T-helper 9 cell (primary cell): ENCODE measurements at places on chromosomes 3 and 15.

DNA sequence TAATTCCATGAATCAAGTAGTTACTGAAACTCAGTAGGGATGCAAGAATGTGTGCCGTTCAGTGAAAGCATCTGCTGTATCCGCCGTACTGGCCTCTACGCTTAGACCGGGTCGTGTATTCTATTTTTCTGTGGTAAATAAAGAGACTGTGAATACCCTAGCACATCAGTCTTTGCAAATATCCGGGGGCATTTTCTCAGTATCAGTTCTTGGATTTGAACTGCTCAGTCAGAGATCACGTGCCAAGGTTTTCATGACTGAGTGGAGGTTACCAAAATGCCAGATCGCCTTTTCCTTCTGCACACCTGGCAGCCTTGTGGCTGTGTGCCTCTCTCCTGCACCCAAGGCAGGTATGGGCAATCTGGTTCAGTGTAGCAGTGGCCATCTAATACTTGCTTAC is 377.0 kb downstream of the OCA2 start:
- no peak for DNase-seq

DNA sequence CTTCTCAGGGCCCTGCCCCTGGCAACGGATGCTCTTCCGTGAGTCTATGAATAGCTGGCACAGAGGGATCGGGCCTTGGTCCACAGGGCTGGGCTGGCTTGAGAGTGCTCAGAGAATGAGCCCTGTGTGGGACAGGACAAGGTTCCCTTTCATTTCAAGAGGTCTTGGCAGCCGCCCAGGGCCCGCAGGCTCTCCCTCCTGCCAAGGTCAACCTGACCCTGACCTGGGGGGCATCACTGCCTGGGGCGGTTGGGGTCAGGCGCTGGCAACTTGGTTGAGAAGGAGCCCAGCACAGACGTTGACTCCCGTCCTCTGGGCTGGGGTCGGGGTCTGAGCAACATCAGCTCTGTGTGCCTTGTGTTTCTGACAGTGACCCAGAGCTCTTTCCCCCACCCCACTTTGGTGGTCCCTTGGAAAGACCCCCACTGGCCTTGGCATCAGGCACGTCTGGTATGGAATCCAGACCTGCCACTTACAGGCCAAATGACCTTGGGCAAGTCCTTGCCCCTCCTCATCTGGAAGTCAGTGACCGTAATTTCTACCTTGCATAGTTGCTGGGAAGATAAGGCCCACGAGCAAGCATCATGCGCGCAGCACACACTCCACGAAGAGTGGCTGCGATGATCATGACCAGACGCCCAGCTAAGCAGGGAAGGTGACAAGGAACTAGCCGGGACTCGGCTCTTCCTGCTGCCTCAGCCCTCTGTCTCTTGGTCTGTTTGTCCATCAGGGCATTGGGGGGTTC is 36.4 kb downstream of the EPHB3 start:
- no peak for DNase-seq

GRCh38 chr3:42991341-42992315 is 12.5 kb downstream of the GASK1A start:
- no peak for DNase-seq

DNA sequence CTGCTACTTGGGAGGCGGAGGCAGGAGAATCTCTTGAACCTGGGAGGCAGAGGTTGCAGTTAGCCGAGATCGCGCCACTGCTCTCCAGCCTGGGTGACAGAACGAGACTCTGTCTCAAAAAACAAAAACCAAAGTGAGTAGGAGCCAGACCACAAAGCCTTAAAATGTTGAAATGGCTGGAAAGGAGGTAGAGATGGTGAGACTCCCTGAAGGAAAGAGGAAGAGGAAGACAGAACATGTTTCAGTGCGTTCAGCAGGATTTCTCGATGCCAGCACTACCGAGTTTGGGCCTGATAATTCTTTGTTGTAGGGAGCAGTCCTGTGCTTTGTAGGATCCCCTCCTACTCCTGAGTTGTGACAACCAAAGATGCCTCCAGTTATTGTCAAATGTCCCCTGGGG is 189.9 kb downstream of the AKAP13 start:
- DNase-seq: no peak

GRCh38 chr3:51384055-51384725 is 901 bp upstream of the MANF start:
- DNase-seq: no peak

DNA sequence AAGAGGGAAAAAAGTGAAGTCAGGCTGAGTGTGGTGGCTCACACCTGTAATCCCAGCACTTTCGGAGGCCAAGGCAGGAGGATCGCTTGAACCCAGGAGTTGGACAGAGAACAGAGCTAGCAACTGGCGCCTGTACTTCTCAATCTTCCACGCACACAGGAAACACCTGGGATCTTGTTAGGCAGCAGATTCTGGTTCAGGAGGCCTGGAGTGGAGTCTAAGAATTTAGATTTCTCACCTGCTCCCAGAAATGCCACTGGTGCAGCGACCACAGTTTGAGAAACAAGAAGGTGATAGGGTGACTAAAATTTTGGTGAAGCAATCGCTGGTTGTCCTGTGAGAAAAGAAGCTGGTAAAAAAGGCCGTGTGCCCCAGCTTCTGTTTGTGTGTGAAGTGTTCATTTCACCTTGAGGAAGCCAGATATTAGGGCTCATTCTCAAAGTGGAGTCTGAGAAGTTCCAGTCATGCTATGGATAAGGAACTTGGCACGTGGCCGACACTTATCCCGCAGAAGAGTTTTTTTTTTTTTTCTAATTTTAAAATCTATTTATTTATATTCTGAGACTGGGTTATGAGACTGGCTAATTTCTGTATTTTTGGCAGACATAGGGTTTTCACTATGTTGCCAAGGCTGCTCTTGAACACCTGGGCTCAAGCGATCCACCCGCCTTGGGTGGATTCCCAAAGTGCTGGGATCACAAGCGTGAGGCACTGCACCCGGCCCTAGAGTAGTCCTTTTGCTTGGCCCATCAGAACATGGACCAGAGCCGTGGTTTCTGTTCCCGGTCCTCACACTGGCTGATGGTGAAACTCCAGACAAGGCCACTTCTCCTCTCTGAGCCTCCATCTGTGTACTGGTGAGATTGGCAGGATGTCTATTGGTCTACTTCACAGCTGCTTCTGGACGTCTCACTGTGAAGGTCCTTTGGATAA is 324.6 kb upstream of the PROK2 start:
- no peak for DNase-seq

DNA sequence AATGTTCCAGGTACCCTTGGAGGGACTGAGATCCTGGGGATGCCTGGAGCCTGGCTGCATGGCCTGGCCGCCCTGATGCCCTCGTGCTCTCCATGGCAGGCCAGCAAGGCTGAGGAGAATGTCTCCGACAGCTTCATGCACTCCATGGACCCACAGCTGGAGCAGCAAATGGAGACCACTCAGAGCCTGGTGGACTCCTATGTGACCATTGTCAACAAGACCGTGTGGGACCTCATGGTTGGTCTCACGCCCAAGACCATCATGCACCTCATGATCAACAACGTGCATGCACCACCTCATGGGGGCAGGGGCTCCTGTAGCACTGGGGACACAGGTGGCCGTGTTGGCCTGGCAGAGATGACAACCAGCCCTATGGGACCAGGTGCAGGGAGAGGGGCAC is 19.7 kb downstream of the GOLGA6A start:
- no peak for DNase-seq

DNA sequence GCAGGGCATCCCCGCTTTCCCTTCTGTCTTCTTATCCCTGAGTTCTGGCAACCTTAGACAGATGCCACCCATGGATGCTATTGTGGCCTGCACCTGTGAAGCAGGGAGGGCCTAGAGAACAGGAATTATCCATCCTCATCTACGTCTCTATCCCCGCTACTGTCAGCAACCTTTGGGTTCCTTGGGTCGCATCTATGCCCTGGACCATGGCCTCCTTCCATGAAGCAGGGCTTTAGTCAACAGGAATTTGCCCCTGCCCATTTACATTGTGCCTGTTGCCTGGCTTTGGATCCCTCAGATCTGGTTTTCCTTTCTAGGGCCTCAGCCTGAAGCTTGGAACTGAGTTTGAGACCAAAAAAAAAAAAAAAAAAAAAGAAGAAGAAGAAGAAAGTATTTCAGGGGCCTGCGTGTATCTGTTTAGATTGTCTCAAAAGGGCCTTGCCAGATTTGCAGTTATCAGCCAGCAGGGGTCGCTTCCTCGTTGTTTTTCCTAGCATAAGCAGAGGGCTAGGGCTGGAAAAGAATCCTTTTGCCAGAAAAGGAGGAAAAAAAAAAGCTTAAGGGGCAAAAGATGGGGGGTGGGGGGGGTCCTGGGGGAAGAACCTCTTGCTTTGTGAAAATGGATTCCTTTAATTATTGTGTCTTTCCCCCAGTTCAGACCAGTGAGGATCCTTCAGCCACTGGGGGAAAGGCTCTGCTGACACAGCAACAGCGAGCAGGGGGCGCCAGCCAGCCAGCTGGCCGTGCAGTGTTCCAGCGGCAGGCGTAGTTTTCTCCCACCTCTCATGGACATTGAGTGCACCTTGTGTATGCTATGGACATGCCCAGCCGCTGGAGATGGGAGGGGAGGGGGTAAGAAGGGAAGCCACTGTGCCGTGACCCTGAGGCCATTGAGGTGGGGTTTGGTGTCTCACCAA is 65.7 kb upstream of the ALDH1L1 start:
- DNase-seq: no peak

- peak; percentile 38 for DNase-seq
These were observed 79.3 kb downstream of the ATP10A start for GRCh38 chr15:25783607-25784540.

DNA sequence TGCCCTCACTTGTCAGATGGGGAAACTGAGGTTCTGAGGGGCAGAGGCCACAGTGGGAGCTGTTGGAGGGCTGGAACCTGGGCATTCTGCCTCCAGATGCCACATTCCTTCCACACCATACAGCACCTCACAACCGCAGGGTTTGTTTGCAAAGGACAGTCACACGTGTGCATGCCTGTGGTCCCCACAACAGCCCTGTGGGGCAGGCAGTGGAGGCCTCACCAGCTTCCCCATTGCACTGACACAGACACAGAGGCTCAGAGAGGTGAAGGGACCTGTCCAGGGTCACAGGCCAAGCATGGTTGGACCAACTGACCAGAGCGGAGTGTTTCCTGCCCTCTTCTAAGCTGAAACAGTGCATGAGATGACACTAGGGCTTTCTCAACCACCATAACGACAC is 75.2 kb upstream of the SEC13 start:
- DNase-seq: no peak

DNA sequence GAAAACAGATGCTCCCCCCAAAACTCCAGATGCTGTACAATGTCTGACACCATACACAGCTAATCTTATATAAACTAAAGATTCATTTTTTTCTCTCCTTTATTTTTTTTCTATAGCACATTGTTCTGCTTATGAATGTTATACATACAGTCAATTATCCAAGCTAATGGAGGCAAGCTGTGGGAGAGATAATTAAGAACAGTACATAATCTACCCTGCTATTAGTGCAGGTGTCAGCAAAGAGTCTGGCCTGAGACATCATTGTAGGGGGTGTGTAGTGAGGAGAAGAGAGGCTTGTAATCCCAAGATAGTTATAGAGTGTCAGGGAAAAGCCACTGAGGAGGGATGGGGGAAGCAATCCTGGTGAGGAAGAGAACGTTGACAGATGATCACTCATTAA is 25.4 kb upstream of the CHMP2B start:
- DNase-seq: no peak

- DNase-seq: no peak
These were observed 8.2 kb upstream of the GANC start for GRCh38 chr15:42264795-42265194.

GRCh38 chr3:16174026-16174355 is 489 bp upstream of the GALNT15 start:
- DNase-seq: no peak

GRCh38 chr3:110526777-110527727 is 544.6 kb upstream of the NECTIN3 start:
- no peak for DNase-seq

GRCh38 chr3:17144665-17144993 is 259.9 kb downstream of the PLCL2 start:
- DNase-seq: no peak

- no peak for DNase-seq
These were observed 239.9 kb downstream of the EPHB1 start for GRCh38 chr3:135034891-135035440.

GRCh38 chr3:119769394-119770149 is 12.3 kb upstream of the NR1I2 start:
- no peak for DNase-seq

DNA sequence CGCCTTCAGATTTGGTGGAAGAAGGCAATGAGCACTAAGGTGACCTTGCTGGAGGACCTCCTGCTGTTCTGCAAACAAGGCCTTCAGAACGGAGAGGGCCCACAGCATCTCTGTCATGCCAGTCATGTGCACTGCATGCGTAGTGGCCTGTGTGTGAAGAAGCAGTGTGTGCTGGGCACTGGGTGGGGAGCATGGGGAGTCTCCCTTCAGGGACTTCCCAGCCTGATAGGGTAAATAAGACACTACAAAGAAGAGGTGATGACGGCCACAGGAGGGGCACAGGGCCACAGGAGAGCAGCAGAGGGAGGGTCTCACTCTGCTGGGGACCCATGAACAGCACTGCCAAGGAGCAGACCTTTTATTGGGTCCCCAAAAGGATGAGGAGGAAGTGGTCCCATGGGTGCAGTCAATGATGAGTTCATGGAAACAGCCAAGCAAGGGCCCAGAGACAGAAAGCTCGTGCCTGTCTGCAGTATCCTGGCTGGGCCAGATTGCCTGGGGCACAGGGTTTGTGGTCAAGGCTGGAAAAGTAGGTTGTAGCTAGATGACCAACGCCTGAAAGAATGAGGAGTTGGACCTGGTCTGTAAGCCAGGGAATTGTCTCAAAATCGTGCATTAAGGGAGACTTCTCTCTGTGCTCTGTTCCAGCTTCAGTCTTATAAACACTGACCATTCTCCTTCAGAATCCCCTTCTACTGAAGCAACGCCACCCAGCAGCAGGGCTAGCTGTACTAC is 67.8 kb upstream of the SEC61A1 start:
- DNase-seq: no peak

GRCh38 chr3:173615661-173616060 is 218.1 kb downstream of the NLGN1 start:
- DNase-seq: no peak

DNA sequence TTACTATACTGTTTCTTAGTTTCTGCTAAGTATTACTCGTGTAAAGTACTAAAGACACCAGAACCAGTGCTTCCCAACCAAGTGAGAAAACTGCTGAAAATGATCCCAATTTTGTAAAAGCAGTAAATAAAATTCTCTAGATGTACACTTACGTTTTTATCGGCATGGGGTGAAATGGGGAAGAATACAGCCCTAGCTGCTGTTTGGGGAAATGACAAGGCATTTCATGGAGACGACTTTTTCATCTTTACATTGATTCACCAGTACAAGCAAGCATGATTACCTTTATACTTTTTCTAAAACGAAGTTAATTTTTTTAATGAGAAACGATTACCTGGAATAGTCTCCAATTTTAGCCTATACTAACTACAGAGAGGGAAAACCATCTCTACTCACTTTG is 1.4 kb downstream of the PSMD6 start:
- no peak for DNase-seq

- DNase-seq: peak; percentile 12
These were observed 29.8 kb downstream of the SPICE1 start for GRCh38 chr3:113485161-113485609.

GRCh38 chr3:24494618-24495325 is at the start of gene THRB:
THRB (minus strand) TSS chr3:24494850.
- DNase-seq: no peak

GRCh38 chr15:59292442-59293151 is 80.1 kb downstream of the MYO1E start:
- no peak for DNase-seq
